ENCODE measurements at places on chromosomes 16 and 17.

DNA sequence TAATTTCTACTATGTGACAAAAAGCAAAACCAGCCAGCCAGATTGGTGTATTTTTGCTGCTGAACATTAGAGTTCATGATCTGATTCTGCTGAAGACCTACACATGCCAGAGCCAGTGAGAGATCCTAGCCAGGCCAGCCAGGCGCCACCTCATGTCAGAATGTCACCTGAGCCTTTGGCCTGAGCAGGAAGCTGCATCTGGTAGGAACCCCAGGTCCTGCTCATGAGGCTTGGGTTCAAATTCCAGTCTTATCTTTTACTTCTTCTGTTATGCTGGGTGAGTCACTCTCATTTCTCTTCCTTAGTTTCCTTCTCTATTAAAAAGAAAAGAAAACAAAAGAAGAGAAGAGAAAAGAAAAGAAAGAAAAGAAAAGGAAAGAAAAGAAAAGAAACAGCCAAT lies 585.1 kb upstream of the CDH5 start:
- DNase-seq: no peak

DNA sequence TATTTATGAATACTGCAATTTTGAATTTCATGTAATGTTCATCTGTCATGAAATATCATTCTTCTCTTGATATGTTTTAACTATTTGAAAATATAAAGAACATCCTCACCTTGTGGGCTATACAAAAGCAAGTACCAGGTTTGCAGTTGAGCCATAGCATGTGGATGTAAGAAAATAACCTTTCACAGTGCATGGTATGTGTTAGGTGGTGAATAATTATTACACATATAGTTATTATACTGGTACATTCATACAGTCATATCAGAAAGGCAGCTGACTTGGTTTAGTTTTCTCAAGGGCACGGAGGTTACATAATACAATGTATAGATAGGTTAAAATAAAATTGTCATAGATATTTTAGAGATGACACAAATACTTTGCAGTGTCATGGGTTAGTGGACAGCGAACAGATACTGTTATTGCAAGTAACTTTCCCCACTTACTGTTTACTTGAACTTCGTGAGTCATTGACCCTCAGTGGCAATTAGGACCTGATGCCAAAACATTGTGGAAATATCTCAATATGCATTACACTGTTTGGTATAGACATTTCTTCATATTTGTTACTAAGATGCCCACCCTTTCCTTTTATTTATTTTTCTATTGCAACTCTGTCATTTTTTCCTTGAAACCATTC lies 445.4 kb upstream of the GOT2 start:
- DNase-seq: no peak

GRCh38 chr17:74757502-74757901 lies 9.1 kb downstream of the NHERF1 start:
- DNase-seq: no peak

GRCh38 chr17:42251115-42251514 lies 25.1 kb downstream of the STAT5B start:
- DNase-seq: no peak

- DNase-seq: no peak
Measured at GRCh38 chr17:28216528-28216927, 102.5 kb upstream of the TMEM97 start.

DNA sequence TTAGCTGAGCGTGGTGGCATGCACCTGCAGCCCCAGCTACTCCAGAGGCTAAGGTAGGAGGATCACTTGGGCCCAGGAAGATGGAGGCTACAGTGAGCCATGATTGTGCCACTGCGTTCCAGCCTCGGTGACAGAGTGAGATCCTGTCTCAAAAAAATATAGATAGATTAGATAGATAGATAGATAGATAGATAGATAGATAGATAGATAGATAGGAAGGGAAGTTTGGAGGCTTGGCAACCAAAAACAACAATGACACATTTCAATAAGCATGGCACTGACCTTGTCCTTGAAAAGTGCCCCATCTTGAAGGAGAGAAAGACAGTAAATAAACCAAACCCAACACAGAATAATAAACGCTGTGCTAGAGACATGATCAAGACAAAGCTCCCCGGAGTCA lies 57.6 kb upstream of the FA2H start:
- DNase-seq: no peak

DNA sequence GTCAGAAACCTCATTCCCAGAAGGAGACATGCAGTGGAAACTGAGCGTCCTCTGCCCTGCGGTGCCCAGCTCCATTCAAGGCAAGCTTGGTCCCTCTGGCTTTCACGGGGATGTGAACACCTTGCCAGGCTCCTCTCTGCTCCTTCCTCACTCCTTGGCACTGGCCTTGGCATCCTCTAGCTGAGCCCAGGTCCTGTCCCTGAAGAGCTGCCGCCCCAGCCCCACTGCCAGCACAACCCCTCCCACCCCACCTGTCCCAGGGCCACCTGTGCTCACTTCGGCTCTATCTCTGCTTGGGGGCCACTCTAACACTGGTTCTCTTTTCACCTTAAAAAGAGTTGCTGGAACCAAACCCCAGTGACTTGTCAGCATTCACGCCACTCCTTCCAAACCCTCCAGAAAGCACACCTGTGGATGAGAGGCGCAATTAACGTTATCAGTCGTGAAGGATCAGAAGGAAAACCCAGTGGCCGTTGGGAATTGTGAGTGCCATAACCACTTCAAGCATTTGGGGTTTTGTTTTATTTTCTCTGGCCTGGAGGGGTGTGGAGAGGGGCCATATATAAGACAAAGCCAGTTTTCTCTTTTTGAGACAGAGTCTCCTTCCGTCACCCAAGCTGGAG lies 103.7 kb downstream of the AXIN2 start:
- no peak for DNase-seq

DNA sequence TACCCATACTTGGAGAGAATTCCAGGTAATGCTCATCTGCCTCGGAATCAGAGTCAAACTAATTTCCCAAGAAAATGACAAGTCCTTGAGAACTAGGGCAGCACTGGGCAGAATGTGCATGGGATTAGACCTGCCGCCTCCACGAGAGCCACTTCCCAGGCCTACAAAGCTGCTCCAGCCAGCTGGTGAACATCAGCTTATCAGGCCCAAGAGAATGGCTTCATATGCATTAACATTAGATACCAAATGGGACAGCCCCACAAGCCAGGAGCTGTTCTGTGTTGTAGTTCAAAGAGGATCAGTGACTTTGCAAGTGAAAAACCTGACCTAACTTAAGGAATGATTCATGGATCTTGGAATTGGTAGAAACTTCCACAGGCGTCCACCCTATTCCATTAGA lies 203.3 kb downstream of the CYLD start:
- DNase-seq: no peak

DNA sequence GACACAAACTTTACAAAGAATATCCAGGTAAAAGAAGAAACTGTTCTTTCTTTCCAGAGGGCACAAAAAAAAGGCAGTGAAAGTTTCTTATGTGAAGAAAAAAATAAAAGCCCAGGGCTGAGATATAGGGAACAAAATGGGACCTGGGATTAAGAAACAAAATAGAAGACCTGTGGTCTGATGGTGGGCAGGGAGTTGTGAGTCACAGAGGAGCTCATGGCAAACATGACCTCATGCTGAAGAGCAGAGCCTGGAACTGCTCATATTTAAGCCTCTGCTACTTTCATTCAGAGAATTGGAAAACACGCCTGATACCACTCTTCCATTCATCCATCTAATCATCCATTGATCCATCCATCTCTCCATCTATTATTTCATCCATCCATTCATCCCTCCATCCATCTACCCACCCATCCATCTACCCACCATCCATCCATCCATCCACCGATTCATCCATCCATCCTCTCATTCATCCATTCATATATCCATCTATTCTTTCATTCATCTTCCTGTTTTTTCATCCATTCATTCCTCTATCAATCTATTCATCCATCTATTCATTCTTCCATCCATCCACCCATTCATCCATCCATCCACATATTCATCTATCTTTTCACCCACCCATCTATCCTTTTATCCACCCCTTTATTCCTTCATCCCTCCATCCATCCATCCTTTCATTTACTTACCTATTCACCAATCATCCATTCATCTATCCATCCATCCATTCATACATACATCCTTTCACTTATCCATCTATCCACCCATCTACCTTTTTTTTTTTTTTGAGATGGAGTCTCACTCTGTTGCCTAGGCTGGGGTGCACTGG lies 30.0 kb downstream of the WFDC1 start:
- no peak for DNase-seq

GRCh38 chr16:86574646-86575045 lies 3.7 kb upstream of the FOXL1 start:
- no peak for DNase-seq

DNA sequence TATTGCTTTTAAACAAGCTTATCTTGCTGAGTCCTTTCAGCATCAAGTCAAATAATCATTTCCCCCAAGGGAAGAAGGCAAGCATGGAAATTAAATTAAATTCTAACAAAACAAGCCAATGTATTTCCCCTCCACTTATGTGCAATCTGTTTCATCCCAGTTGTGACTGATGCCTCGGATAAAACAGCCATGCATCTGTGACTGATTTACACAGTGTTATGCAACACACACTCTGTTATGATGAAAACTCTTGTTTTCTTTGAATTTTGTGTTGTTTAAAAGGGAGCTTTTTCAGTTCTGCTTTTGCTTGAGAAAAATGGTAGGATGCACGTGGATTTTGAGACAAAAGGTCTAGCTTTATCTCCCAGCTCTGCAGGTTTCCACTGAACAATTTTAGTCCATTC lies 32.6 kb downstream of the TMEM100 start:
- DNase-seq: no peak

DNA sequence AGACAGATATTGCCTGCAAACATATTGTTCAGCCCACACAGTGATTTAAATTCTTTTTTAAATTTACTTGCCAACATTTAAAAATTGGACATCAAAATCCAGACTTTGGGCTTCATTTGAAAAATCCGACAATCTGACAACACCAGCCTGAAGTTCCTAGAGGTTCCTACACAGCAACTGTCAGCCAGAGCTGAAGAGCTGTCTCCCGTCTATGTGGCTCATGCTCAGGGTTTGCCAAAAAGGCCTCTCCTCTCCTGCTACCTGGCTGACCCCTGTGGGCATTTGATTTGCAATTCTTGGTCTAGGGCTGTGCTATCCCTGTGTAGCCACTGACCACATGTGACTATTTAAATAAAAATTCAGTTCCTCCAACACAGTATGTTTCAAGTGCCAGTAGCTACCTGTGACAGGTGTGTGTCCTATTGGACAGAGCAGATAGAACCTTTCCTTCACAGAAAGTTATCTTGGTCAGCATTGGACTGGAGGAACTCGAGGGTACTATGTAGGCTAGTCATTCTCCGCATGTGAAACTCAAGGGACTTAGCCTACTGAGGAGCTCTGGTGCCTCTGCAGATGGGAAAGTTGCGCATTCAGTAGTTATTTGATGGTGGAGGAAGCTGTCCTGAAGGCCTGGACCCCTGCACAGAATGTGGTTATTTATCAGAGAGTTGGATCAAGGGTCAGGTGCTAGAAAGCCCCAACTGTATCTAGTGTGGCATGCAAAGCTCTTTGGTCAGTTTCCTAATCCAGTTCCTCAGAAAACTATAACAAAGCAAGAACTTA lies 2.7 kb downstream of the LYRM1 start:
- no peak for DNase-seq

- no peak for DNase-seq
Measured at GRCh38 chr16:57388359-57389086, 16.0 kb upstream of the CCL17 start.

- no peak for DNase-seq
Measured at GRCh38 chr17:76048711-76049110, 21.6 kb upstream of the EVPL start.

DNA sequence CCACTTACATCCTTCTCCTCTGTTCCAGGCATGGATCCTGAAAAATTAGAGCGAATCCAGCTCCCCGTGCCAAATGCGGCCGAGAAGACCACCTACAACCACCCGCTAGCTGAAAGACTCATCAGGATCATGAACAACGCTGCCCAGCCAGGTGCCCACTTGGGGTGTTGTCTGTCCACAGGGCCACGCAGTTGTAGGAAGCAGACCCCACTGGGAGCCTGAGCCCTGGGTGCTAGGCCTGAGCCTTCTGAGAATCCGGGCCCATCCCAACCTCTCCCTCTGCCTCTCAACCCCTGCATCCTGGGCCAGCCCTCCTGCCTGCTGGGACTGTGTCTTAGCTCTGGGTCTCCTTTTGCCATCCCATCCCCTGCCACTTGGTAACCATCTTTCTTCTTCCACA lies 95.4 kb downstream of the CLEC16A start:
- no peak for DNase-seq

- no peak for DNase-seq
Measured at GRCh38 chr16:50808929-50809538, 67.1 kb downstream of the CYLD start.

GRCh38 chr16:75385507-75386152 lies 47.7 kb downstream of the CFDP1 start:
- no peak for DNase-seq
